Stimulated activated CD4-positive, alpha-beta T cell treated with anti-CD3 and anti-CD28 coated beads, Interleukin-15, amount 100 ng/mL, for 48 hours (primary cell): ENCODE measurements at places on chromosomes 2 and 18.
A peak's percentile ranks its signal among the peaks of the same experiment; 100 is the strongest.

DNA sequence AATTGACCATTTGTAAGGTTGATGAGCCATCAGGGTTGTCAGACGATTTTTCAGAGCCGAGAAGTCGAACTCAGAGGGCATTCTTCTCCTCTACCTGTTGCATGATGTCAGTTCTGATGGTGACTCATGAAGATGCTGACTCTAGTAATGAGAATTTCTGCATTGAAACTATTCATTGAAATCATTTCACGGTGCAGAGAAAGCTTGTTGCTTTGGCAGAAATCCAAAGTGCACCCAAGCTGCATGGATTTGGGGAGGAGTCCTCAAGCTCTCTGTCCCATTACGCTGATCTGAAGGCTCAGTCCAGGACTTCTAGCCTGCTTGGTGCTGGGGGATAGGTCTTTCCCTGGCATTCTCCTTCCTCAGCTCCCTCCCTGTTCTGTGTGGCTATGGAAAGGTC is 125.7 kb upstream of the PXDN start:
- no peak for DNase-seq

- no peak for DNase-seq
These were observed 501 bp downstream of the LPIN1 start for GRCh38 chr2:11746807-11747459.

GRCh38 chr18:49617865-49618264 is 56.0 kb downstream of the LIPG start:
- no peak for DNase-seq

DNA sequence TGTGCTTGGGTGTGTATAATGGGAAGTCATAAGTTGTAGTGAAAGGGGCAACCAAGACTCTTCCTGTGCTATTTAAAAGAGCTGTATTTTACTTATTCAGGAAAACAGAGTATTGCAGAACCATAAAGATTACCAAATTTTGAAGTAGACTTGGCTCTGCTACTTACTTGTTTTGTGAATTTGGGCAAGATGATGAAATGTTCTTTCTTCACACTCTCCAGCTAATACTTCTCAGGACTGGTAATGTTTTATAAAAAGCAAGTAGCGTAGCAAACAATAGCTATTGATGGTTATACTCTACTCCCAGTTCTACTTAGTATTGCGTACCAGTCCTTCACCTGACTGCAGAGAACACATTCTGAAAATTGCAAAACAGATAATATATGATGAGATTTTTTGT is 374.1 kb downstream of the ARHGAP15 start:
- no peak for DNase-seq

- no peak for DNase-seq
These were observed 199.6 kb downstream of the AFF3 start for GRCh38 chr2:99942561-99943347.

- DNase-seq, result no peak
These were observed 5.5 kb downstream of the COL6A3 start for GRCh38 chr2:237408335-237409000.

- no peak for DNase-seq
These were observed 224.5 kb downstream of the EN1 start for GRCh38 chr2:118622913-118623312.

- DNase-seq, result no peak
These were observed 10.9 kb downstream of the OSBPL1A start for GRCh38 chr18:24386681-24387080.

DNA sequence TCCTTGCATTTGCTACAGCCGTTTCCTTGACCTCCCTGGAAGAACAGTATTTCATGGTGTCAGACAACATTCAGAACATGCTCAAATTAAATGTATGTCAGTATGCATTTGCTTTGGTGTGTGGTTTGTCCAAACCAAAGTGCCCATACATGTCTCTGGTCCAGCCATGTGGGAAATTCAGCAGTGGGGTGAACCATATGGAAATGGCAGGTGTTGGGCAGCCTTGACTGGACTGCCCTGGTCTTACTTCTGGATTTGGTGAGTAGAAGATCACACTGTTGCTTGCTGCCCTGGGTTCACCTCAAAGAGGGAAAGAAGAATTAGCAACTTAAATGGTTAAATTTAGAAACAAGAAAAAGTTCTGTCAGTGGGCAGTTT is 84.5 kb downstream of the MSH2 start:
- no peak for DNase-seq

DNA sequence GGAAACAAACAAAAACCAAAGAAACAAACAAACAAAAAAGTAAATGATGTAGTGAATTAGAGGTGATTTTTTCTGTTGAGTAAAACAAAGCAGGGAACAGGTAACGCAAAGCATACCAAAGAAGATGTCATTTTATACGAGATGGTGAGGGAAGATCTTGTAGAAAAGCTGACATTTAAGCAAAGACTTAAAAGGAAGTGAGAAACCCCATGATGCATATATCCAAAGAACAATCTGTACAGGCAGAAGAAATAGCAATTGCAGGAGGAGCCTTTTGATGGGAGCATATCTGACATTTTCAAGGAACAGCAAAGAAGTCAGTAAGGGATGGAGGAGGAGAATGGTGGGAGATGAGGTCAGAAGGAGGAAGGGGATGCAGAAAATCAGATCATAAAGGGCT is 63.0 kb downstream of the KIDINS220 start:
- no peak for DNase-seq

DNA sequence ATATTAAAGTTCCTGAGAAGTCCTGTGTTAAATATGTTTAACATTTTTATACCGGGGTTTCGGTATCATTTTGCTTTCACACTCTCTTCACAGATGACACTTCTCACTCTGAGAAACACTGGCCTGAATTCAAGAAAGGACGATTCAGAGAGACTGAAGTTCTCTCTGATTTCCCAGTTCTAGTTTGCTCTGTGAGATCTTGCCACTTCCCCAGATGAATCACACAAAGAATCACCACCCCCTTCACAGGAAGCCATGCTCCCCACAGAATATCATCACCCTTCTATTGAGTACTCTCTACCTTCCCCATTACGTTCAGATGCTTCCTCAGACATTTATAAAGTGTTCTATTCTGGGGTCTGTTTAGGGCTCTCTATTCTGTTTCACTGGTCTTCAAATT is 16.1 kb upstream of the CD207 start:
- peak; percentile 15 for DNase-seq

- no peak for DNase-seq
These were observed 109.4 kb downstream of the TDRD15 start for GRCh38 chr2:21233194-21233593.

GRCh38 chr18:21998486-21998885 is 170.9 kb upstream of the GATA6 start:
- no peak for DNase-seq

DNA sequence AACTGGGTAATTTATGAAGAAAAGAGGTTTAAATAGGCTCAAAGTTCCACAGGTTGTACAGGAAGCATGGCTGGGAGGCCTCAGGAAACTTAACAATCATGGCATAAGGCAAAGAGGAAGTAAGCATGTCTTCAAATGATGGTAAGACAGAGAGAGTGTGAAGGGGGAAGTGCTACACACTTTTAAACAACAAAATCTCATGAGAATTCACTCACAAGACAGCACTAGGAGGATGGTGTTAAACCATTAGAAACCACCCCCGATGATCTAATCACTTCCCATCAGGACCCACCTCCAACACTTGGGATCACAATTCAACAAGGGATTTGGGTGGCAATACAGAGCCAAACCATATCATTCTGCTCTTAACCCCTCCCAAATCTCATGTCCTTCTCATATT is 34.9 kb downstream of the CFAP210 start:
- DNase-seq, result no peak

- no peak for DNase-seq
These were observed 23.3 kb downstream of the LDLRAD4 start for GRCh38 chr18:13241893-13242175.

- DNase-seq, result no peak
These were observed 51.8 kb downstream of the KCNG2 start for GRCh38 chr18:79849328-79850207.

GRCh38 chr2:85377083-85377482 is 22.5 kb downstream of the ELMOD3 start:
- DNase-seq, result no peak

DNA sequence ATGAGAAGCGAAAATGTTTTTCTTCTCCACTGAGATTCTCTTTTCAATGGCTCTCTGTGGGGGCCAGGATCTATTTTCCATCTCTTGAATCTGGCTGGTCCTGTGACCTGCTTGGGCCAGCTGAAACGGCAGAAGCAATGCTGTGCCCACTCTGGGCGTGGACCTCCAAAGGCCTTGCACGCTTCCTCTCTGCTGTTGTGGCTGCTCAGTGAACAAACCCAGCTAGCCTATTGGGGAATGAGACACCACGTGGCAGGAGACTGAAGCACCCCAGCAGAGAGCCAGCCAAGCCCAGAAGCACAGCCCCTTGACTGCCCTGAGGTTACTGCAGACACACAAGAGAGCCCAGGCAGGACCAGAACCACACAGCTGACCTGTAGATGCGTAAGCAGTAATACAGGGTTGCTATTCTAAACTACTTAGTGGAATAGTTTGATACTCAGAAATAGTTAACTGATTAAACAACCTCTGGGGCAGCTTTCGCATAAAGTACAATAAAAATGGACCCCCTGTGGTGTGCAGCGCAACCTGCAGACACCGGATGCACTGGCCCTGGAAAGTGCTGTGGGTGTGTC is 221.7 kb upstream of the SH3BP4 start:
- no peak for DNase-seq

DNA sequence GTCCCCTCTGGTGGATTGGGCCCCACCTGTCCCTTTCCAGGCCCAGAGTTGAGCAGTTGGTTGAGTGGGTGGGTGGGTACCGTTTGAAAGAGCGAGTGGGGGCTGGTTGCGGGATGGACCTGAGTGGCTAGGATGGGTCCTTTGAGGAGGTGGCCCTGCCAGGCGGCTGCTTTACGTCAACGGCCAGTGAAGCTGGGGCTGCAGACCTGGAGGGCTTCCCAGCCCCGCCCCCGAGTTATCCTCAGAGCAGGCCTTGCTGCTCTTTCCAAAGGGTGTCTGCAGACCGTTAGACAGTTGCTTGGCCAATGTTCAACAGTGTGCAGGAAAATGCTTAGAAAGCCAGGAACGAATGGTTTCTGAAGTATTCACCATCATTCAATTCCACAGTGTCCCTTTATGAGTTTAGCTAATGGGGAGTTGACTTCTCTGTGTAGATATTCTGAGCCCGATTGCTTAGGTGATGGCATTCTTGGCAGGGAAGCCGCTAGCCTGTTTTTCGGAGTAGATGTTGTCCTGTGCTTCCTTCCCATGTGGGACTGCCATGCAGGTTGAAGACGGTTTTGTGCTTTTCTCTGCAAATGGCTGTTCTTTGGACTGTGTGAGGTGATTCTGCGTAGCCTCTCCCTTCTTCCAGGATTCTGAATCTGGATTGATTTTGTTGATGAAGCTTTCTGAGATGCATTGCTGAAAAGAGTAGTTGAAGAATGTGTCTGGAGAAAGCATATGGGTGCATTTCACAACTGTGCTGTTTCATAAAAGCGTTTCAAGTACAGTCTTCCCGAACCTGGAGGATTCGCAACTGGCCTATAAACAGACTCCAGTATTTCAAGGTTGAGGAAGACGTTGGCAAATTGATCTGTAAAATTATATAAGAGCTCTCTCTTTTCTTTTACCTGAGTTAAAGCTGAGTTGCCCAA is 45.8 kb downstream of the LDLRAD4 start:
- no peak for DNase-seq

DNA sequence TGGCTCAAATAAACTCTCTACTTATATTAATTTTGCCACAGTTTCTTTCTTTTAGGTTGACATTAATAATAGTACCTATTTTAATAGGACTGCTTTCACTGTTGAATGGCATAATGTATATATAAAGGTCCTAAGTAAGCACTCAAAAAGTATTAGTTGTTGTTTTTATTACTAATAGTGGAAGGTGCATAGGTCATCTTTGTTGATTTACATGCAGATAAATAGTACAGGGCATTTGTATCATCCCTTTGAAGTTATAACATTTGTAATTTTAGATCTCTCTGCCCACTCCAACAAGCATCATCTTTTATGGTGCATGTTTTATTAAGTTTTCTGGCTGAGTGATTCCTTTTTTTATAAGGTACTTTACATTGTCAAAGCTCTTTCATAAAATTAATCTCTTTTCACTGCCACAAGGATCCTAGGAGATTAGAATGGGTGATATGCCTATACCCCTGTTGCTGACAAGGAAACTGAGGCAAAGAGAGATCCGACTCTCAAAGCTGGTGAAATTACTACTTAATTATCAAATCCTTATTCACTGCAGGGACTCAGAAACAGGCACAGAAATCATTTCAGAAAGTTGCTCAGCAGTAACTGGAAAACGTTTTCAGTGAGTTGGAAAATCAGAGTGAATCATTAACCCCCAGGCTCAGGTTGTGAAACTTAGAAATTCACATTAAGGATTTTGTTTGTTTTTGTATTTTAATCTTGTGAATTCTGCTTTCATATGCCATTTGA is 299.6 kb downstream of the AGPS start:
- no peak for DNase-seq

DNA sequence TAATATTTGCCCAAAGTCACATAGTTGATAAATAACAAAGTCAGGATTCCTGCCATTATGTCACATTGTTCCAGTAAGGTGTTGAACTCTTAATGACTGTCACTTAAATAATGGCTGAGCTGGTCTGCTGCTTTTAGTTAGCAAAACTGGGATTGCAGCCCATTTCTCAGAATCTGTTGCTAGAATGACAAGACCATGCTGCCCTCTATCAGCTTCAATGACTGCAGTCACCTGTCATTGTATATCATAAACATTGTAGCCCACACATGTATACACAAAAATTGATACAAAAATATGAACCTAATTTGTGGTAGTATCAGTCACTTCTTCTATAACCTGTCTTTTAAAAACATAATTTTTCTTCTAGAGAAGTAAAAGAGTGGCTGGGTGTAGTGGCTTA is 121.1 kb downstream of the FAM161A start:
- DNase-seq, result no peak

DNA sequence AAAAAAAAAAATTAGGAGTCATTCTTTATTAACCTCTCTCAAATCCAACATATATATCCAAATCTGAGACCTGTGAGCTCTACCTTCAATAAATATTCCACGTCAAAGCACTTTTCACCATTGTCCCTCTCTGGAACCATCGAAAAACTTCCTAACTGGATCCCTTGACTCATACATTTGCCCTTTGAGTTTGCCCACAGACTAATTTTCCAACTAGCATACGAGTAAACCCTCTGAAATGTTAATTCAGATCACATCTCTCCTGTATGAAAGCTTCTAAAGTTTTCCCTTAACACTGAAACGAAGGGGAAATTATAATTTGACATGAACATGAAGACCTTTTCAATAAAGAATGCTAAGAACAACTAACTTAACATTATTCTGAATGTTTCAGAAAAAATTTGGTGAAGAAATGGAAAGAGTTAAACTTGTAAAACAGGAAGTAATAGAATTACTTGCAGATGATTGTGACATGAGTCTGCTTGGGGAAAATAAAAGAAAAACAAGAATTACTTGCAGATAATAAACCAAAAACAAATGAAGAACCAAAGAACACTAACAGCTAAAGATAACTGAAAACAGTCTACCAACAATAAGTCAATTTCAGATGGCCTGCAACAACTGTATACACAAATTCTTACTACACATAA is 110.6 kb downstream of the C2orf74 start:
- no peak for DNase-seq

- no peak for DNase-seq
These were observed 364.3 kb downstream of the RNF144A start for GRCh38 chr2:7281231-7282201.
